ENCODE measurements at places on chromosomes 6 and 20.

DNA sequence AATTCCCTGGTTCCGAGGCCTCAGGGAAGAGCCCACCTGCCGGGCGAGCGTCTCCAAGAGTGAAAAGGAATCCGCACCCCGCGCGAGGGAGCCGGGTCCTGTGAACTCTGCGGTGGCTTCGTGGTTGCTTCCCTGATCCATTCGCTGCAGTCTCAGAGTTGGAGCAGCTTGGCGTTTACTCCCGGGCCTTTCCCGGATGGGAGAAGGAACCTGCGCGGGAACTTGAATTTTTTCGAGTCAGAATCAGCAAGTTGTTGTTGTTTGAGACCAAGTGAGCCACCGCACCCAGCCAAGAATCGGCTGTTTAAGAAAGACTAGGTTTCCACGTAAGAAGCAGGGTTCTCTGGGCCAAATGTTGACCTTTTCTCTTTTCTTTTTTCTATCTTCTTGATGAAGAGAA lies 12.9 kb downstream of the PRSS16 start:
- DNase-seq = no peak

- no peak for DNase-seq
These were observed 730.9 kb upstream of the GJE1 start for GRCh38 chr6:141401851-141402250.

- DNase-seq = no peak
These were observed 11.9 kb upstream of the KIAA1755 start for GRCh38 chr20:38272398-38272797.

- DNase-seq = no peak
These were observed 46.9 kb downstream of the LAMA2 start for GRCh38 chr6:128929869-128930268.

- no peak for DNase-seq
These were observed 2.8 kb downstream of the CCN5 start for GRCh38 chr20:44717986-44718385.

DNA sequence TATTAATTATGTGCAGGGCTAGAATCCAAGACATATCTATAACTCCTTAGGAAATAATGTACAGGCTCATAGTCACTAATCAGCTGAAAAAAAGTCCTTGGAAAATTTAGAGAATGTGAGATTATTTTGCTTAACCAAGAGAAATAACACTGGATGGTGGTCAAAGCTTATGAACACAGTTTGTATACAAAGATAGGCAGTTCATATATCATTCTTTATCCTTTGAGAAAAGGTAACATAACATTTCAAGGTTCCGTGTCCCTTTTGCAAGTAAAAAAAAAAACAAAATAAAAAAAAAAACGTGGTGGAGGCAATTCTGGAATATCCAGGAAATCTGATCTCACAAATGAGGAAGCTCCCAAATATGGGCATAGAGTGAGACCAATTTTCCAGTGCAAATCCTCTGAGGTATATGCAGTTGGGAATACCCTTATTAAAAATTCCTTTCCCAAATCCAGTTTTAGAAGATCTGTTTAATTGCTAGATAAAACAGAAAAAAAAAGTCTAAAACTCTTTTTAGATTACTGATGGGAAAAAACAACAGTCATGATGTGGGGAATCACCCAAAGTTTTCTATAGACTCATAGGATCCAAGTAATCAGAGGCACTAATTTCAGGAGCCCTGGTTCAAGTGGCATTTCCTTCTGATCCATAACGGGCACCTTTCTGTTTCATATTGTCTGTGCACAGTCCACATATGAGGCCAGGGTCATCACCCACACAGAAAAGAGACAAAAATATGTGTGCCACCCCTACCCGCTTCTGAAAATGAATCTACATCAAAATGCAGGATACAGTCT lies 17.7 kb upstream of the TNFAIP3 start:
- no peak for DNase-seq

Measured in central memory CD4-positive, alpha-beta T cell (primary cell).